ENCODE measurements at places on chromosomes 5 and 9. TPM values are rescaled to one million over a fixed set of nuclear protein-coding genes. Genes with fewer than 3 reads are reported as not detected.

DNA sequence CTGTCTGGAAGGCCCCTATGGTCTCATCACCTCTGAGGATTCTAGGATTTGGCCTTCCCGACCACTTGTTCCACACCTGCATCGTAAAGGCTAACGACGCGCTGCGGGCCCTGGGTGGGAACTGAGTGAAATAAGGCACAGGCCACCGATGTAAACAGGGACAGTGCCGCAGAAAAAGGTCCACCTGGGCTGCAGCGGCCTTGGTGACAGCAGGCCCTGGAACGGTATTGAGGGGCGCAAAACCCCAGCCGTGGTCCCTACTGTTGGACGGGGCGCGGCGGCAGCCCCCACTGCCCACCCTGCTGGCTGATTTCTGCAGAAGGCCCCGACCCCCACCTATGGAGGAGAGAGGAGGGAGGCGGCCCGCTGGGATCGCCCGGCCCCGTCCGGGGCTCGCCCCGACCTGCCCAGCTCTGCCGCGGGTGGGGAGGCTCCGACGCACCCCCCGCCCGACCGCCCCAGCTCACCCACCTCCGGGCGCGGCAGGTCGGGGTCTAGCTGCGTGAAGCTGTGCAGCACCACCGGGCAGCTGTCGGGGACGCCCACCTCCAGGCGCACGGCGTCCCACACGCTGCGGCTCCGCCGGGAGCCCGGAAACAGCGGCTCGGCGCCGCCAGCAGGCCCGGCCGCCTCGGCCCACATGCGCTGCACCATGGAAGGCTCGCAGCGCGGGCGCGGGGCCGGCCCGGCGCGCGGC lies 391 bp downstream of the RALGDS start:
- no peak for DNase-seq

GRCh38 chr9:84841931-84842330 lies 172.4 kb downstream of the NTRK2 start:
- no peak for DNase-seq

DNA sequence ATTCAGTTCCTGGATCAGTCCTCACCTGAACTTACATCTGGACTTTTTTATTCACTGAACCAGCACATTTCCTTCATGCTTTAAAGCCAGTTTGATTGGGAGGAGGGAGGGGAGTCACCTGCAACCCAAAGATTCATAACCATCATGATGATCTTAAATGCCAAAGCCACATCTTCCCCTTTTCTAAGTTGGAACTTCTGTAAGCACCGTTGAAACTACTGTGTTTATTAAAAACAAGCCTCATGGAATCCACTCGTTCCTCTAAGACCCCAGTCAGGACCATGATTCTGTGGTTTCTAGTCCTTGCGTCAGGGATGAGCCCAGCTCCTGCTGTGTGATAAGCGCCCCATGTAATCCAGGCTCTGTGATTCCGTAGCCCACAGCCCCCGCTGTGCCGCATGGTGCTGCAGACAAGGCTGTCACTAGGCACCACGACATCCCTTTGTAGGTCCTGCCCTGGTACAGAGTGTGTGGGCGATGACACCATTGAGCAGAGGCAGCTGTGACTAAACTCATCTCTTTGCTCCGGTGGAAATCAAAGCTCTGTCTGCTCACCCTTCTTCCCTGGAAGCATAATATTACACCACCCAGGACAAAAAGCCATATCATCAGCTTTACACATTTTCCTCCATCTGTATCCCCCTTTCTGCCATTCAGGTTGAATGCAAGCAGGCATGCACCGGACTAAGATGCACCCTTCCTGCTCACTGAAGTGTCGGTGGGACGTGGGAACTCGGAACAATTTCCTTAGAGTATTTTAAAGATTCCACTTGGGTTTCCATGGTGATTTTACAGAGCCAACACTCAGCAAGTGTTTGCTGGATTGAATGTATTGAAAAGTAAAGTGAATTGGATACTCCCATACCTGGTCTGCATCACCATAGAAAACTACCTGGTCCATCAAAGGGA lies 132.0 kb upstream of the FSTL4 start:
- no peak for DNase-seq

DNA sequence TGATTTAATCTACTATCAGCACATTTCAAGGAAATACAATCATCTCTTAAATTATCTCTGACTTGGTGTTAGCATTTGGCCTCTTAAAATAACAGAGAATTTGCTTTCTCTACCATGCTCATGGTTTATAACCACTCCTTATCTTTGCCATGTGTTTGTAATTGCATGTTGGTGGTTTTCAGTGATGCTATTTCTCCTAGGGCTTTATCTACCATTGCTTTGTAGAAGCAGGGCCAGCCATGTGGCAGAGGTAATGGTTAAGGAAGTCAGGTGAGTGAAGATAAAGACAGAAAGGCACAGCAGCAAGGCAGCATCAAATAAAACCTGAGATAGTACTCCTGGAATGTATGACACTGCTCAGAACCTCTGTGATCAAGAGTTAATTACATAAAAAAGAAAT lies 206.2 kb downstream of the FER start:
- DNase-seq, result no peak

- no peak for DNase-seq
These were observed 6.9 kb downstream of the TSC1 start for GRCh38 chr9:132937463-132937901.

GRCh38 chr9:134040781-134041648 lies 15.7 kb downstream of the BRD3OS start:
- no peak for DNase-seq

- DNase-seq, result no peak
These were observed 389.6 kb downstream of the YTHDC2 start for GRCh38 chr5:113902917-113903660.

- DNase-seq, result no peak
These were observed 1.1 kb downstream of the RPS23 start for GRCh38 chr5:82276800-82277612.

- no peak for DNase-seq
These were observed 424.6 kb downstream of the CCDC171 start for GRCh38 chr9:15977438-15977837.

- no peak for DNase-seq
These were observed 1834.5 kb downstream of the EFNA5 start for GRCh38 chr5:105836268-105836667.

MRPS30 gene
- total RNA-seq, result 49.9 TPM

- no peak for DNase-seq
These were observed 9.3 kb downstream of the TMEM245 start for GRCh38 chr9:109110329-109111021.

DNA sequence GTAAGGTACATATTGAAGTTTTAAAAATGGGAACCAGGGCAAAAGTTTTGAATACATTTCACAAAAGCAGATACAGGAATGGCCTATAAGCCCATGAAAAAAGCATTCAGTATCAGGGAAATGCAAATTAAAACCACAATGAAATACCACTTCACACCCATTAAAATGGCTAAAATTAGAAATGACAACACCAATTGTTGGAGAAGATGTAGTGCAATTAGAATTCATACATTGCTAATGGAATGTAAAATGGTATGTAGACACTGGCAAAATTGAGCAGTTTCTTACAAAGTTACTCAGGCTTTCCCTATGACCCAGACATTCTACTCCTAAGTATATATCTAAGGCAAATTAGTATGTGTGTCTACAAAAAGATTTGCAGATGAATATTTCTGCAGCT lies 34.2 kb downstream of the CDC14B start:
- DNase-seq, result no peak

CEP72 gene
- total RNA-seq, result 18.6 TPM

PSMD5 gene
- 59.0 TPM for total RNA-seq

- DNase-seq, result no peak
These were observed 7.0 kb downstream of the TRMT10B start for GRCh38 chr9:37760416-37761161.

GRXCR2 gene
- not detected for total RNA-seq

SPATA31E1 gene
- not detected for total RNA-seq

DNA sequence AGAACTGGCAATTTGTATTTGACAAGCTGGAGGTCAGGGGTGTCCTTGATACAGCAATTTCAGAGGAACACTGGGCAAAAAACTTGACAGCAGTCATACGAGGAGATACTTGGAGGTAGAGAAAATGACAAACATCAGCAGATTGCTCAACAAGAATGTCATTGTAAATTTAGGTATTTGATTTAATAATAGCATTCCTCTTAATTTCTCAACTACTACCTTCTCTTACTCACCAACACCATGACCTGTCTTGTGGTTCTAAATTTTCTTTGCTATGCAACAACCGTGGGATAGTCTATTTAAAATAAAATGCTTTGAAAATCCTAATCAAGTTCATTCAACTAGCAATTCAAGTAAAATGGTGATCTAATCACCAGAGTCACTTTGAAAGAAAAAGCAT lies 128.4 kb downstream of the DNAH5 start:
- DNase-seq, result no peak

BAAT gene
- total RNA-seq, result 0.24 TPM

DNA sequence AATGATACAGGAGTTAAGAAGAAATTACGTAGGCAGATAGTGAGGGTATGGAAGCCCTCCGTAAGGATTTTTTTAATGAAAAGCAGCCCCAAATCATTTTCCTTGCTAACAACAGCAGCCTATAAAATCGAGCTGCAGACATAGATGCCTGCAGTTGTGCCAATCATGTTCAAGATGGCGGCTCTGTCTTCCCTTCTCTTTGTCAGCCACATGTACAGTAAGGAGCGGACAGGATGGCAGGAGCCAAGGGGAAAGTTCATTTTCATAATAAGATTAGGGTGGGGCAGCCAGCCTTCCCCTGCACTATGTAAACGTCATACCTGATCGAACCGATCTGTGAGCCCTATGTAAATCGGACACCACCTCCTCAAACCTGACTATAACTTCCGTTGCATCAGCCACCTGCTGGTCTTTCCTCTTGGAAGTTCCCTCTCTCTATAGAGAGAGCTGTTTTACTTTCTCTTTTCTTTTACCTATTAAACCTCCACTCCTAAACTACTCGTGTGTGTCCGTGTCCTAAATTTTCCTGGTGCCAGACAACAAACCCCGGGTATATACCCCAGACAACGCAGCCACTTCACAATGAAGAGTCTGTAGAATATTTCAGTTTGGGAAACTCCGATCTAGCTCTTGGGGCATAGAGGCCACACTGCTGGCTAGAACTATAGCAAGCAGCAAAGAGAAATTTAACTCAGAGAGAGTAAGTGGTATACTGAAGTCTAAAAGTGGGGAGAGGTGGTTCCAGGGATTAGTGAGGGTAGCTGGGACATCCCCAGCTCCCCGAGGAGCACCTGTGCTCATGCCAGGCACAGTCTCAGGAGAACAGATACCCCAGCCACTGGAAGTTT lies 20.8 kb upstream of the SLC24A2 start:
- DNase-seq, result no peak

SPATA31A3 gene
- total RNA-seq, result not detected

DNA sequence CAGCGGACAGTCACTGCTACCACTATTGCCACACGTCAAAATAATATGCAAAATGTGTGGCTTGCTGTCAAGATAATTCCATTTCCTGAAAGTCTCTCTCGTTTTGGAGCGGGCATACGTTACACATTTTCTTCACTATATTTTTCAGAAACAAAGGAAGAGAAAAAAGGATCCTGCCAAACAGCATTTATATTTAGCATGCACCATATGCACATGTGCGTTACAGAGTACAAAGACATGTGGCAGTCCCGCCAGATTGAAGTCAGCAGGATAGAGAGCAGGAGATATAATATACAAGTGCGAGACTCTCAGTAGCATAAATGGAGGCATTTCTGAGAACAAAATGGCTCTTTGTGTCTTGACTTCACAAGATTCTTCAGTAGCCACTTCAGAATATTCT lies 221.6 kb upstream of the KIF2A start:
- DNase-seq, result no peak

- no peak for DNase-seq
These were observed 367.7 kb upstream of the SLC30A5 start for GRCh38 chr5:68725905-68726683.

- DNase-seq, result no peak
These were observed 499.1 kb upstream of the GRIN3A start for GRCh38 chr9:102237520-102237919.

GRCh38 chr9:123369296-123369695 lies 13.3 kb downstream of the CRB2 start:
- no peak for DNase-seq

GRCh38 chr5:7745882-7746610 lies 104.9 kb downstream of the CFAP90 start:
- peak; percentile 46 for DNase-seq

GRCh38 chr9:111231801-111232580 lies 98.0 kb downstream of the OR2K2 start:
- no peak for DNase-seq

GRCh38 chr5:79800979-79801827 lies 111.6 kb downstream of the CMYA5 start:
- DNase-seq, result peak; percentile 1

- no peak for DNase-seq
These were observed 103.8 kb upstream of the LIFR start for GRCh38 chr5:38660194-38660668.

GRCh38 chr5:124519396-124519795 lies 227.0 kb downstream of the ZNF608 start:
- no peak for DNase-seq

RUSC2 gene
- 5.3 TPM for total RNA-seq

GRCh38 chr5:68460147-68460798 lies 244.7 kb downstream of the PIK3R1 start:
- peak; percentile 42 for DNase-seq

DNA sequence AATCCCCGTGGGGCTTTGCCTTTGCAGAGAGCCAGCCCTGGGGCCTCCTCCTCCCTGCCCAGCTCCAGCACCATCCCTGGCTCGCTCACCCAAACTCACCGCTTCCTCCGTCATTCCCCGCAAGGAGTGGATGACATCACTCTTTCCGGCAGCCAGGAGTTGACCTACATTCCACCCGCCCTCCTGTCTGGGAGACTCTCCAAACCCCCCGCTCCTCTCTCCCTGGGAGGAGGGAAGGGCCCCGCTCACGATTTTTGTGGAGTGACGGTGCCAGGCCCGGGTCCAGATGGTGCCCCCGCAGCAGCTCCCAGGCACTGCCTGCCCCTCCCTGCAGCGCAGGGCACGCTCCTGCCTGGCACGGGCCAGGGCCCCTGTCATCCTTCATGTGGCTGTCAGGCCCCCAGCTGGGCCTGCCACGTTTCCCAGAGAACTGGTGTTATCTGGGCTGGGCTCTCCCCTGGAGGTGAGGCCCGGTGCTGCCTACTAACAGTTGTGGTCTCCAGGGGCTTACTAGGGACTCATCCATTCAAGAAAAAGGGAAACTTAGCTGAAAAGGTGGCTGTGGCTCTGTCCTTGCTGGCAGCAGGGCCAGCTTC lies 52.3 kb downstream of the NTNG2 start:
- DNase-seq, result no peak

- DNase-seq, result no peak
These were observed 487.1 kb downstream of the NTRK2 start for GRCh38 chr9:85156652-85157051.

ACTBL2 gene
- not detected for total RNA-seq

DNA sequence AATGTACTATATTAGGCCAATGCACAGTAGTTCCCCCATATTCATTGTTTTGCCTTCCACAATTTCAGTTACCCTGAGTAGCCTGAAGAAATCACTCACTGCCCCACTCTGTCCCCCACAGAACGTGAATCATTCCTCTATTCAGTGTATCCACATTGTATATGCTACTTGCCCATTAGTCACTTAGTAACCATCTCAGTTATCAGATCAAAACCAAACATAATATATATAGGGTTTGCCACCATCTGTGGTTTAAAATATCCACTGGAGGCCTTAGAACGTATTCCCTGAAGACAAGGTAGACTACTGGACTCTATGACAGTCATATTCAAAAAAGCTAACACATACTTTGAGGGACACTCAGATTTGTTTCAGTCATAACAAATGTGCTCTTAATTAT lies 465.7 kb upstream of the RGMB start:
- no peak for DNase-seq

- no peak for DNase-seq
These were observed 228.3 kb downstream of the PDZD2 start for GRCh38 chr5:31867219-31867618.

Data from activated T-cell treated with anti-CD3 and anti-CD28 coated beads, Interleukin-2, amount 50 U/mL, for 72 hours (primary cell).